ENCODE measurements at places on chromosomes 5 and 9.

- no peak for DNase-seq
Measured at GRCh38 chr9:121542025-121542424, 42.4 kb upstream of the GGTA1 start.

GRCh38 chr5:158224253-158224652 is 365.3 kb upstream of the CLINT1 start:
- DNase-seq = peak; percentile 18

DNA sequence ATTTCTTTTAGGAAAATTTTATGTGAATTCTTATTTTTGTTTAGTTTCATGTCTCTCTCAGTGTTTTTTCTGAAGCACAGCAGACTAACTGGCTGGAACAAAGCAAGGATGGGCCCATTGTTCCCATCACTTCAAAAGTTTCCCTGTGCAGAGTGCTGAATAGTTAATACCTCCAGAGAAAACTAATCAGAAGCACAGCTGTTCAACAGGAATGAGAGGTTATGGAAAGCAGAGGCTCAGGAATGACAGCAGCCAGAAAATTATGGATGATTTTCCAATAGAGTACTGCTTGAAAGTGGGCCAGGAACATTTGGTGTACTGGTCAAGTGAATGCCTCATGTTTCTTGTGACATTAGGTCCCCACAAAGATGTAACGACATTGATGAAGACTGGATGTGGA is 173.0 kb upstream of the TARS1 start:
- no peak for DNase-seq

DNA sequence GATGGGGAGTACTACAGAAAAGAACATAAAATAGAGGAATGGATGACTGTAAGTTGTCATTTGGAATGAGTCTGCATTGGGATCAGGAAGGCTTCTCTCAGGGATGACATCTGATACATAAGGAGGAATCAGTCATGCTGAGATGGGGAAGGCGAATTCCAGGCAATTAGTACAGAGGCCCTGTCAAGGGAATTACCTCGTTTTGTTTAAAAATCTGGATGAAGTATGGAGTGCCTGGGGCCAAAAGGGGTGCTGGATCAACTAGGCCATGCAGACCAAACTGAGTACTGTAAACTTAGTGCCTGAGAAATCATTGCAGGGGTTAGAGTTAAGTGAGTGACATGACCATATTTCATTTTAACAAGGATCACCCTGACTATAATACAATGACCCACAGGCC is 30.5 kb downstream of the JAKMIP2 start:
- DNase-seq = no peak

DNA sequence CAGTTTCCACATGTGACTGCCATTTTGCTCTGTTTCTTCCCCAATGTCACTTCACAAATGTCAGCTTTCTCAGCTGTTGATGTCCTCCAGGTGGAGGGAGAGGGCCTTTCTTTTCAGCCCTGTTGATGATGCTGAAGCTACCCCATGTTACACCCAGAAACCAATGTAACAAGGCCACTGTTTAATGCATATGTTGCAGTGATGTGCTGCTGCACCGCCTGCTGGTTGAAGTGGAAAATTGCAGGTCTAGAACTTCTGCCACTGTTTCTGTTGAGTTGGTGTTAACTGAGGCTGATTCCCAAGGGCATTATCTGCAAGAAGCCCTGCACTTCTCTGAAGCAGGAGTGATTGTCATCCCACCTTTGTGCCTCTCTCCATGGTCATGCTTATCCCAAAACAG is 428.4 kb downstream of the KDM4C start:
- peak; percentile 61 for DNase-seq

- DNase-seq = no peak
Measured at GRCh38 chr9:70106571-70106970, 62.9 kb downstream of the MAMDC2 start.

GRCh38 chr5:111143910-111144309 is 51.8 kb downstream of the WDR36 start:
- no peak for DNase-seq

DNA sequence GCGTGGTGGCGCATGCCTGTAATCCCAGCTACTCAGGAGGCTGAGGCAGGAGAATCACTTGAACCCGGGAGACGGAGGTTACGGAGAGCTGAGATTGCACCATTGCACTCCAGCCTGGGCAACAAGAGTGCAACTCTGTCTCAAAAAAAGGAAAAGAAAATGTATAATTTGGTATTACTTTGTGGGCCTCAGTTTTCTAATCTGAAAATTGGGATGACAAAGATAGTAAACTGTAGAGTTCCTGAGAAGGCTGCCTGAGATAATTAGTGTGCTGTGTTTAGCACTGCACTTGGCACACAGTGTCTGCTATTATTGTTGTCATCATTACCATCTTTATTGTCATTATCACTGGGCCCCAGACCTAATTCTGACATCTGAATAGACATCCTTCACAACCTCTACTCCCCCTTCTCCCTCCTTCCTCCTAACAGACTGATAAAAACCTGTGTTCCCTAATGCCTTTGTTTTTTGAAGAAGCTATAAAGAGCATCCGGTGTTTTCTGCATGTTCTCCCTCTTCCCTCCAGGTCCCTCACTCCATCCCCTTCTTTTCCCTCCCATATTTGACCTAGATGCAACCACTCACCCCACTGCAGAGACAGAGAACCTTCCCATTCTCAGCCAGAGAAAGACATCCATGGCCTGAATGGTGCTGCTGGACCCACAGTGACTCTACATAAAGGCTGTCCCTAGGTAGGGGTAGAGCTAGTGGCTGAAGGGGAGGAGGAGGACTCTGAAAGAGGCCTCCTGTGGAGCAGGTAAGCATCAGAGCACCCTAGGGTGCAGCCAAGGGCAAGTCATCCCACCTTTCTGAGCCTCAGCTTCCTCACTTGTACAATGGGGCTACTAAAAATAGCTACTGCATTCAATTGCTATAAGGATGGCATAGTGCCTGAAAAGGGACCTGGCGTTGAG is 15.7 kb upstream of the CYSTM1 start:
- no peak for DNase-seq

- no peak for DNase-seq
Measured at GRCh38 chr5:89582768-89583339, 699.9 kb upstream of the MEF2C start.

- DNase-seq = no peak
Measured at GRCh38 chr9:75490326-75490725, 400.1 kb upstream of the PCSK5 start.

DNA sequence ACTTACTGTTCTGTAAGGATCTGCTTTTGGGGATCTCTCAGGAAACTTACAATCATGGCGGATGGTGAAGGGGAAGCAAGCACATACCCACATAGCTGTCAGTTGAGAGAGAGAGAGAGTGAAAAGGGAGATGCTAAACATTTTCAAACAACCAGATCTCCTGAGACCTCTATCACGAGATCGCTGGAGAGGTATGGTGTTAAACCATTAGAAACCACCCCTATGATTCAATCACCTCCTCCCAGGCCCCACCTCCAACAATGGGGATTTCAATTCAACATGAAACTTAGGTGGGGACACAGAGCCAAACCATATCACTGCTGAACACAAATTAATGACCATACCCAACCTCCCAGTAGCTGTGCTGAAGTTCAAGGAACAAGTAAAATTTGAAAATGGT is 48.2 kb upstream of the PRDM9 start:
- no peak for DNase-seq

DNA sequence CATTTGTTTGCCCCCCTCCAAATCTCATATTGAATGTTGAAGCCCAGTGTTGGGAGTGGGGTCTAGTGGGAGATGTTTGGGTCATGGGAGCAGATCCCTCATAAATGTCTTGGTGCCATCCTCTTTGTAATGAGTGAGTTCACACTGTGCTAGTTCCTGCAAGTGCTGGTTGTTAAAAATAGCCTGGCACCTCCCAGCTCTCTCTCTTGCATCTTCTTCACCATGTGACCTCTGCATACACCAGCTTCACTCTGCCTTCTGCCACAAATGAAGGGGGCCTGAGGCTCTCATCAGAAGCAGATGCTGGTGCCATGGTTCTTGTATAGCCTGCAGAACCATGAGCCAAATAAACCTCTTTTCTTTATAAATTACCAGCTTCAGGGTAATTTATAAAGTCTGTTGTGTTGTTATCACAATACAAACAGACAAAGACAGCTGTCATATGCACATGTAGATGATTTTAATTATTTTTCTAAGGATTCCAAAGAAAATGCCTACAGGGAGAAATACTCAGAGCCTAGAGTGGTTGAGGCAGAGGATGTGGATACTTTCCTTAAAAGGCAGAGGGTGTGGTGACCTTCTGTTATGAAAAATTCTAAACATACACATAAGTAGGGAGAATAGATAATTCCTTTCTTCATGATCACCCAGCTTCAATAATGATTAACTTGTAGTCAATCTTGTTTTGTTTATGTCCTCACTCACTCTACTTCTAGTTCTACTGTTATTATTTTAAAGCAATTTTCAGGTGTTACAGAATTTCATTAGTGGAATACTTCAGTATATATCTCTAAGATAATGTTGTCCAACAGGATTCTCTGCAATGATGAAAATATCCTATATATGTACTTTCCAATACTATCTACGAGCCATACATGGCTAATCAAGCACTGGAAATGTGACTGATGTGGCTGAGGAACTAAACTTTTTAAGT is 75.1 kb upstream of the RANBP6 start:
- no peak for DNase-seq

GRCh38 chr5:143131972-143132371 is 271.5 kb downstream of the NR3C1 start:
- no peak for DNase-seq

Data from hematopoietic multipotent progenitor cell treated with erythropoietin and hydrocortisone succinate and interleukin-3 and kit ligand, for 6 days (in vitro differentiated cells).